ENCODE measurements at places on chromosomes 4 and X. TPM values are rescaled to one million over a fixed set of nuclear protein-coding genes. Genes with fewer than 3 reads are reported as not detected.

- H3K4me3 ChIP-seq: no peak overlapping the region
- H3K4me1 ChIP-seq: no peaks in the 10 kb centered on the region
- no peak overlapping the region for H3K27ac ChIP-seq
- peaks cover 13% of the 10 kb centered on the region for H3K27me3 ChIP-seq
Measured at GRCh38 chr4:42844422-42845070, 48.0 kb upstream of the GRXCR1 start.

- no peaks in the 10 kb centered on the region for H3K4me1 ChIP-seq
- no peak for DNase-seq
- H3K27me3 ChIP-seq: no peaks in the 10 kb centered on the region
- no peak overlapping the region for H3K4me3 ChIP-seq
- no peaks in the 10 kb centered on the region for H3K36me3 ChIP-seq
- H3K27ac ChIP-seq: no peak overlapping the region
Measured at GRCh38 chr4:156888762-156889161, 82.8 kb downstream of the PDGFC start.

- peak overlapping the region; percentile 52 for H3K4me3 ChIP-seq
- H3K27me3 ChIP-seq: peaks cover 2% of the 10 kb centered on the region
- H3K4me1 ChIP-seq: no peaks in the 10 kb centered on the region
- DNase-seq: no peak
- H3K36me3 ChIP-seq: no peaks in the 10 kb centered on the region
Measured at GRCh38 chrX:106378616-106379015, 210.5 kb downstream of the PWWP3B start.

DNA sequence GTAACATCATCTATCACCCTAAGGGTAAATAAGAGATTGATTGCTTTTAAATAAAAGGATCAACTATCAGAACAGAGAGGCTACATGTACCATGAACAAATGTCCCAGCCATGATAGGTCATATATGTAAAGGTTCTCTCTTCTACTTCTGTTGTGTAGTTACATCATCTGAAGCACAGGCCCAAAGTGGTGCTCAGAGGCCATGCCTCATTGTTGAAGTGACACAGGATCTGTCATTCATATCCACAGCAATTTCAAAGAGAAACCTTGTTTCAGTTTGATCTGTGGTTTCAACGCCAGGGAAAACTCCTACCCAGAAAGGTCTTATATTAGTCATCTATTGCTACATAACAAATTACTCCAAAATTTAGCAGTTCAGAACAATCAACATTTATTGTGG lies 269.2 kb upstream of the MAOA start:
- H3K4me3 ChIP-seq: no peak overlapping the region
- no peak overlapping the region for H3K27ac ChIP-seq
- no peaks in the 10 kb centered on the region for H3K4me1 ChIP-seq
- H3K36me3 ChIP-seq: peaks cover 3% of the 10 kb centered on the region
- no peak for DNase-seq

- no peak overlapping the region for H3K4me3 ChIP-seq
- no peak overlapping the region for H3K27ac ChIP-seq
- H3K36me3 ChIP-seq: no peaks in the 10 kb centered on the region
- DNase-seq: no peak
Measured at GRCh38 chr4:95212692-95213091, 336.1 kb downstream of the UNC5C start.

DNA sequence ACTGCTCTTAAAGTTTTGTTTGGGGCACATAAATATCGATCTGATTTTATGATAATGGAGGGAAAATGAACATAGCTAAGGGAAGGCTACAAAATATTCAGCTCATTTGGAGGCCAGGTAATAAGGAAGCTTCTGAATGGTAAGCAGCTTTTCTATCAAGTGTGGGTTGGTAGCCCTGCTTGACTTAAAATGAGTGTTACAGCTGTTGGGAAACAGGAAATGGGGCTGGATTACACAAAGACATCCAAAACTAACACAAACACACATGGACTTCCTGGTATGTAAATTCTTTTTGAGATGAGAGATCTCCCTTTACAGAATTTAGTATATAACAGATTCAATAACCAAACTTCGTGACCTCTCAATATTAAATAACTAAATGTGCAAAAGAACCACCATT lies 58.0 kb downstream of the FGF16 start:
- no peak overlapping the region for H3K4me3 ChIP-seq
- no peak overlapping the region for H3K27ac ChIP-seq
- no peaks in the 10 kb centered on the region for H3K27me3 ChIP-seq
- no peaks in the 10 kb centered on the region for H3K4me1 ChIP-seq

GRCh38 chrX:46198858-46199257 lies 346.4 kb downstream of the ZNF674 start:
- peaks cover 5% of the 10 kb centered on the region for H3K4me1 ChIP-seq
- H3K27me3 ChIP-seq: no peaks in the 10 kb centered on the region
- DNase-seq: no peak
- H3K36me3 ChIP-seq: no peaks in the 10 kb centered on the region
- no peak overlapping the region for H3K4me3 ChIP-seq

- H3K36me3 ChIP-seq: no peaks in the 10 kb centered on the region
- H3K27ac ChIP-seq: peak overlapping the region; percentile 45
- no peak overlapping the region for H3K4me3 ChIP-seq
- peaks cover 28% of the 10 kb centered on the region for H3K27me3 ChIP-seq
Measured at GRCh38 chr4:6263526-6264224, 6.0 kb upstream of the WFS1 start.

- H3K4me3 ChIP-seq: no peak overlapping the region
- no peak for DNase-seq
- H3K4me1 ChIP-seq: peaks cover 11% of the 10 kb centered on the region
- no peaks in the 10 kb centered on the region for H3K27me3 ChIP-seq
- peaks cover 11% of the 10 kb centered on the region for H3K36me3 ChIP-seq
- H3K27ac ChIP-seq: no peak overlapping the region
Measured at GRCh38 chr4:38060829-38061431, 100.7 kb downstream of the PTTG2 start.

DNA sequence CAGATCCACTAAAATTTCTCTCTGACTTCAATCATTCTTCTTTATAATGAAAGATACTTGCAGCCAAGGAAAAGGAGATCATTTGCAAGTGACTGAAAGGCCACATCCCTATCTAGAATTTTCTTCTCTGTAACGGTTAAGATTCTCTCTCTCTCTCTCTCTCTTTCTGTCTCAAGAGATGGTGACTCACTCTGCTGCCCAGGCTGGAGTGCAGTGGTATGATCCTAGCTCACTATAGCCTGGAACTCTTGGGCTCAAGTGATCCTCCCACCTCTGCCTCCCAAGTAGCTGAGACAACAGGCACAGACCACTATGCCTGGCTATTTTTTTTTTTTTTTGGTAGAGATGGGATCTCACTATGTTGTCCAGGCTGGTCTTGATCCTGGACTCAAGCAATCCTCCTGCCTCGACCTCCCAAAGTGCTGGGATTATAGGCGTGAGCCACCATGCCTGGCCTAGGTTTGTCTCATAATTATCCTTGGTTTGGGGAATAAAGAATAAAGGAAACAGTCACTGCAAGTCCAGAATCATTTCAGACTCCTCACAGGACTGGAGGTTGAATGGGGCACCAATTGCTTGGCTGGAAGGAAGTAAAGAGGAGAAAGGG lies 33.3 kb upstream of the GALNT7 start:
- H3K27me3 ChIP-seq: peaks cover 8% of the 10 kb centered on the region
- no peak overlapping the region for H3K4me3 ChIP-seq
- no peaks in the 10 kb centered on the region for H3K36me3 ChIP-seq
- H3K4me1 ChIP-seq: no peaks in the 10 kb centered on the region

DNA sequence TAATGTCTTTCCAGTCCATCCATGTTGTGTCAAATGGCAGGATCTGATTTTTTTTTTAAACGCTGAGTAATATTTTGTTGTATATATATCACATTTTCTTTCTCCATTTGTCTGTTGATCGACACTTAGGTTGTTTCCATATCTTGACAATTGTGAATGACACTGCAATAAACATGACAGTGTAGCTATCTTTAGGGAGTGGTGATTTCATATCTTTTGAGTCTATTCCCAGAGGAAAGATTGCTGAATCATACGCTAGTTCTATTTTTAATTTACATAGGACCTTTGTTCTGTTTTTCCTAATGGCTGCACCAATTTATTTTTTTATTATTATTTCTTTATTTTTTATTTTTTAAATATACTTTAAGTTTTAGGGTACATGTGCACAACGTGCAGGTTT lies 470.7 kb downstream of the CCSER1 start:
- no peaks in the 10 kb centered on the region for H3K4me1 ChIP-seq
- H3K4me3 ChIP-seq: no peak overlapping the region
- H3K36me3 ChIP-seq: no peaks in the 10 kb centered on the region

DNA sequence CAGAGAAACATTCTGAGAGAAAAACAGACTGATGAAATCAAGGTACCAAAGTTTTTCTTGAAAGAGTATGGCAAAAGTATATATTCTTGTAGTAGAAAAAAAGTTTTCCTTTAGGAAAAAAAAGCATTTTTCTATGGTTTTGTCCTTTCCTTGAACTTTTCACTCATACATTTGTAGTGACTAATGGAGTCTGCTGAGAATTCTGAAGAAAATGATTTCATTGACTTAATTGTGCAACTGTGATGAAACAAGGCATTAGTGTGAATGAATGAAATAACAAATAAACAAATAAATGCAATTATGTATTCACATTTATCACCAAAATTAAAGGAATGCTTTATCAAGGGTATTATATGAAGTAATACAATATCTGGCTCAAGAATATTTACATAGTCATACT lies 5.7 kb downstream of the CSN1S1 start:
- H3K36me3 ChIP-seq: no peaks in the 10 kb centered on the region
- no peaks in the 10 kb centered on the region for H3K27me3 ChIP-seq
- H3K27ac ChIP-seq: no peak overlapping the region
- DNase-seq: no peak
- H3K4me3 ChIP-seq: no peak overlapping the region

DNA sequence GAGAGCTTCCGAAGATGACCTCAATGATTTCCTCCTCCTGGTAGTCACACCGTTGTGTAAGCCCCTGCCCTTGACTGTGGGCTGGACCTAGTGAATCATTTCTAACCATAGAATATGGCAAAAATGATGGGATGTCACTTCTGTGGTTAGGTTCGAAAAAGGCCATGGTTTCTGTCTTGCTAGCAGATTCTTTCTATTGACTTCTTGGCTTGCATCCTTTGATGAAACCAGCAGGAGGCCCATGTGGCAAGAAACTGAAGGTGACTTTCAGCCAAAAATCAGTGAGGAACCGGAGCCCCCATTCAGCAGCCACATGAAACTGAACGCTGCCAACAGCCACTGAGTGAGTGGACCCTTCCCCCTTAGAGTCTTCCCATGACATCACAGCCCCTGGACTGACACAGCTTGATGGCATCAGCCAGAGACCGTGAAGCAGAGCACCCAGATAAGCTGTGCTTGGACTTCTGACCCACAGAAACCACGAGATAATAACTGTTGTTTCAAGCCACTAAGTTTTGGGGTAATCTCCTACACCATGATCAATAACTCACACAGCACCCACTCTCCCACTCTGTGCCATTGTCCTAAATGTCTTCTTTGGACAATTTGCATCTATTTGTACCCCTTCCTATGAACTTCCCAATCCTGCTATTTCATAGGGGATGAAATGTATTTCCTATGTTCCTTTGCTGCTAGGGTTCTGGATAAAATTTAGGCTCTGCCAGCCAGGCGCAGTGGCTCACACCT lies 148.0 kb upstream of the STX18 start:
- H3K27ac ChIP-seq: no peak overlapping the region
- peaks cover 7% of the 10 kb centered on the region for H3K4me1 ChIP-seq
- no peak overlapping the region for H3K4me3 ChIP-seq
- H3K27me3 ChIP-seq: no peaks in the 10 kb centered on the region
- H3K36me3 ChIP-seq: peaks cover 8% of the 10 kb centered on the region

Gene KLHL13
- 0.47 TPM for total RNA-seq

Gene TSPAN7
- total RNA-seq: not detected

Gene CENPVL1
- total RNA-seq: not detected

Gene TRIM75
- total RNA-seq: not detected

Gene IL1RAPL2
- not detected for total RNA-seq

Gene SORCS2
- not detected for total RNA-seq

Gene SLC49A3
- 2.0 TPM for total RNA-seq

Data from activated naive CD8-positive, alpha-beta T cell treated with anti-CD3 and anti-CD28 coated beads, Interleukin-2, amount 10 ng/mL, durations not matched to agents 7 days and 5 days (primary cell).